LHCN-M2 (cell line): ENCODE measurements at places on chromosomes 5 and 9. TPM values are rescaled to one million over a fixed set of nuclear protein-coding genes. Genes with fewer than 3 reads are reported as not detected.

GRCh38 chr9:105447814-105448812 lies at the start of gene FSD1L:
Gene FSD1L, plus strand, starts transcription at chr9:105448034. Its CDS starts 187 bp downstream, at chr9:105448221.
- peak; percentile 88 for DNase-seq

DNA sequence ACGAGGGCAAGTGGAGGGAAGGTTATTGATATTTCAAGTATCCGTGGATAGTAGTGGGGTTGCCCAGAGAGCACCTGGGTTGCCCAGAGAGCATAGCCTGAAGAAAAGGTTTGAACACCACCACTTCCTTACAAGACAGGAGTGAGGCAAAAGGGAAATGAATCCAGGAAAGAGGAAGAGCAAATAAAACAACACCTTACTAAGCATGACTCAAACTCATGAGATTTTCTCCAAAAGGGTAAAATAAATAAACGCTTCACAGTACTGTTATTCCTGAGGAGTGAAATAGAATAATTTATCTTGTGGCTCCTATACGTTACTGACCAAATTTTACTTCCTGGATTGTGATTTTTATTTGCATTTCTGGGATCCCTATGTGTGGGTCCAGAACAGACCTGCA lies 65.2 kb upstream of the PTPRD start:
- DNase-seq = no peak

Gene BTNL3
- total RNA-seq = not detected in 2 replicates

Gene PFN3
- total RNA-seq = not detected in 2 replicates

Gene WNT8A
- total RNA-seq = not detected in 2 replicates

Gene SLC34A3
- total RNA-seq = 0.06 TPM in 1 of 2 replicates, not detected in the other
